ENCODE measurements at places on chromosomes 1 and 21.

- DNase-seq = peak; percentile 47
These were observed 722 bp downstream of the LZIC start for GRCh38 chr1:9942399-9942938.

DNA sequence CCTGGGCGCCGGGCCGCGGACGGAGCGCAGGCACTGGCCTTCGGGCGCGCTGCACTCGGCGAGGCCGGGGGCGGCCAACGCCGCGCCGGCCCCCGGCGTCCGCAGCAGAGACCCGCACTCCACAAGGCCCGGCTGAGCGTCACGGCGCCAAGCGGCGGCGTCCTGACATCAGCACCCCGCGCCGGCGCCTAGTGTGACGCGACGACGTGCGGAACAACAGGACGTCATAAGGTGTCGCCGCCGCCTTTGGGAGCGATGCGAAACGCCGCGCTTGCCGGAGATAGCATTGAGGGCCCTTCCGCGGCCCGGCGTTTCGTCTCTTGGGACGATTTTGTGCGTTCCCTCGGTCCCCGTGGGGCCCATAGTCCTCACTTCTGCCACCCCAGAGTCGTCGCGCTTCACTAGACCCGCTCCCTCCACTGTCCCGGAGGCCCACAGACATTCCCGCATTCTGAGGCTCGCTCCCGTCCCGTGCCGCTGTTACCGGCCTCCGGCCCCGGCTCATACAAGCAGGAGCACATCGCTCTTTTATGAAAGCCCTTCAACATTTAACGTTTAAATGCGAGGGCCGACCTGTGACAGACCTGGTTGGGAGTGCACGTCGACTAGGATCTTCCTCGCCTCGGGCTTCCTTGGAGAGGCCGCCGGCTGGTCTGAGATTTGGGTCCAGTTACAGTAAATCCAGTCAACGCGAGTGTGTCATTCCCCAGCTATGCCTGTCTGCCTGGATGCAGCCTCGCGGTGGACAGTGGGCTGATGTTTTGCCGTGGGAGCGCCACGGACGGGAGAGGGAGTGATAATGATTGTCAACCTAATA, at the start of gene SSU72:
Gene SSU72 (minus strand): TSS at position 143 of the 817 bp plus-strand sequence. CDS start 306 bp downstream, outside the sequence.
- DNase-seq = peak; percentile 91

GRCh38 chr1:5709461-5709975, 282.7 kb downstream of the NPHP4 start:
- no peak for DNase-seq

DNA sequence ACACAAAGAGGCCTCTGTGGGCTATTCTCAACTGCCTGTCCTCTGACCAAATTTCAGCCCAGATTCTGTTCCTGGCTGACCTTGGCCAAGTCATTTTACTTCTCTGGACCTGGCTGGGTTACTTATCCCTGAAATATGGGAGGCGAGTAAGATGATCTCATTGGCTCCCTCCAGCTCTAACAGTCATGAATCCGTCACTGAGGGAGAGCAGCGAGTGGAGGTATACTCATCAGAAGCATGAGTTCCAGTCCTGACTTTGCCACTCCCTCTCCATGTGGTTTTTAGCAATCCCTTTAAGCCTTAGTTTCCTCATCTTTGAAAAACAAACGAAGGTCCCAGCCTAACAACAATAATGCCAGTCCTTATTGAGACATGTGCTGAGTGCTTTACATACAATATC, 63.5 kb downstream of the CCDC185 start:
- no peak for DNase-seq

- no peak for DNase-seq
These were observed 43.9 kb upstream of the TACSTD2 start for GRCh38 chr1:58620926-58621325.

- peak; percentile 12 for DNase-seq
These were observed 126.4 kb downstream of the FAM78B start for GRCh38 chr1:166040202-166040997.

DNA sequence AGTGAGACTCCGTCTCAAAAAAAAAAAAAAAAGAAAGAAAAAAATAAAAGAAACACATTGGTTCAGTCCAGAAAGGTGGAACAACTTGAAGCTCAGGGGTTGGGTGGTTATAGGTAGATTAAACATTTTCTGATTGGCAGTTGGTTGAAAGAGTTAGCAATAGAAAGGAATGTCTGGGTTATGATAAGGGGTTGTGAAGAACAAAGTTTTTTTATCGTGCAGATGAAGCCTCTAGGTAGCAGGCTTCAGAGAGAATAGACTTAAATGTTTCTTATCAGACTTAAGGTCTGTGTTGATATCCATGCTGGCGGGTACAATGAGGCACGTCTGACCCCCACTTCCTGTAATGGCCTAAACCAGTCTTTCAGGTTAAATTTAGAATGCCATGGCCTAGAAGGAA, 45.0 kb upstream of the PDE9A start:
- DNase-seq = no peak

DNA sequence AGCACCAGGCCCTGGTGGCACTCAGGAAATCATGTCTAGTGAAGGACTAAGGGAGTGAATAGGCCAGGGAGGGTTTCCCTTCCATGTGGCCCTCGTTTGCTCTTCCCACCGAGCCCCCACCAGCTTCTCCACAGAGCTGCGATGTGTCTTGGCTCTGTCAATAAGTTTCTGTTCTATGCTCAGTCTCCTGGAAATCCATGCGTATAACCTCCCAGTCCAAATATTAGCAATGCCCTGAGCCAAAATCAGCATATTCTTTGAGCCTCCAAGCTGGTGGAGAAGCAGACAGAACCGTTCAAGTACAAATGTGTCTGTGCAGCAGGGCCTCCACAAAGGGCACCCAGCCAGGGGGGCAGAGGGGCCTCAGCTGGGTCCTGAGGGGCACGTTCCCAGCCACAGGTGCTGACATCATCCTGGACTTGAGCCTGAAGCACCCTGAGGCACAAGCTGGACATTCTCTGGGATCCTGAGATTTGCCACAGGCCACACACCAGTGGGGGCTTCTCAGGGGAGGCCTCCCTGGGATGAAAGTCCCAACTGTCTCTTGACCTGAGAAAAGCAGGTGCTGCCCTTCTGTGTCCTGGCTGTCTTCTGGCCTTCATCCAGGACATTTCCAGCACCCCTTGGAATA, 350.5 kb upstream of the VAMP3 start:
- no peak for DNase-seq

Data from COR-L47 (cell line).